Bladder microvascular endothelial cell (primary cell): ENCODE measurements at places on chromosomes 2 and 18. TPM values are rescaled to one million over a fixed set of nuclear protein-coding genes. Genes with fewer than 3 reads are reported as not detected.

Gene ACVR1C
- under 0.01 TPM in 1 of 2 replicates, not detected in the other for total RNA-seq

Gene NTSR2
- total RNA-seq = not detected in 2 replicates

Gene ST8SIA3
- total RNA-seq = not detected in 2 replicates

Gene SERPINB8
- total RNA-seq = 10.4 and 13.9 TPM in 2 replicates

Gene MBD1
- 41.1 and 71.3 TPM in 2 replicates for total RNA-seq

Gene CTNNA2
- total RNA-seq = not detected in 2 replicates

Gene CCL20
- 0.49 and 5.5 TPM in 2 replicates for total RNA-seq

Gene SRD5A2
- total RNA-seq = not detected in 2 replicates

Gene SMPD4
- 12.0 and 24.0 TPM in 2 replicates for total RNA-seq

Gene GTF2A1L
- 0.19 TPM in 1 of 2 replicates, not detected in the other for total RNA-seq
